ENCODE measurements at places on chromosomes 2 and 18.

GRCh38 chr2:142973160-142973821 lies 95.8 kb downstream of the KYNU start:
- DNase-seq: no peak

DNA sequence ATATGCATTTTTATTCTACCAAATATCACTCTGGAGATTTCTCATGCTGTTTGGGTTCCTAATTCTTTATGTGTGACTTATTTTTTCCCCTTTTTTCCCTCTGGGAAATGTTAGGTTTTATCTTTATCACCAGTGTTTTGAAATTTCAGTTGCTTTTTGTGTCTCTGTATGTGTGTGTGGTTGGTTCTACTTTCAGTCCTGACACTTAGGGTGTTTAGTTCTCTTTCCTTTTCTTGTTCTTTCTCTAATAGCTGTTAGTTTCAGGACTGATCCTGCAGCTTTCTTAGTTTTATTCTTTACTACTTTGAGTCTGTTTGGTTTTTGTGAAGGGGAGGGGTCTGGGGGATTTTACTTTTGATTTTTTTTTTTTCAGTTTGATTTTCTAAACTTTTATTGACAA lies 23.1 kb downstream of the PPM1B start:
- no peak for DNase-seq

DNA sequence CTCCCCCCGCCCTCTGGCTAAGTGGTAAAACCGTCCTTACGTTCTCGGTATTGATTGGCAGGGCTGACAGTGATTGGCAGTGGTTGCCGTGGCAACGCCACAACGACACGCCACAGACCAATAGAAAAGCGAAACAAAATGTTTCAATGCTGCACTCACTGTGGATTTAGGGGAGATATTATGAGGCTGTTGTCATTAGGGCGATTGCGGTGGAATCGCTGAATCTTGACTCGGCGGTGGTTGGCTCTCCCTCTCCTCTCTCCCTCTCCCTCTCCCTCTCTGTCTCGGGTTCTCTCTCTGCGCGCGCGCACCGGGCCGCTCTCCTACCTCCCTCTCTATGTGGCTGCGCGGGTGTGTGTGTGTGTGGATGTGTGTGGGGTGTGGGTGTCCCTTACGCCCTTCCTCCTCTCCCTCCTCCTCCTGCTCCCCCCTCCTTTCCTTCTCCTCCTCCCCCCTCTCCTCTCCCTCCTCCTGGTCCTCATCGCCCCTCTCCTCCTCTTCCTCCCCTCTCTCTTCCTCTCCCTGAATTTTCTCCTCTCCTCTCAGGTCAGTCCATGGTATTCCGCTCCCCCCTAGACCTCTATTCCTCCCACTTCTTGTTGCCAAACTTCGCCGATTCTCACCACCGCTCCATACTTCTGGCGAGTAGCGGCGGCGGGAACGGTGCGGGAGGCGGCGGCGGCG lies at the start of gene SIX3:
TSS of gene SIX3 (plus strand) at position 152 of the 684 bp plus-strand sequence. CDS start at position 555, 403 bp downstream.
- no peak for DNase-seq

GRCh38 chr2:49288902-49289700 lies 134.8 kb upstream of the FSHR start:
- DNase-seq: no peak

GRCh38 chr18:3867236-3867635 lies 417.3 kb downstream of the TGIF1 start:
- DNase-seq: no peak

DNA sequence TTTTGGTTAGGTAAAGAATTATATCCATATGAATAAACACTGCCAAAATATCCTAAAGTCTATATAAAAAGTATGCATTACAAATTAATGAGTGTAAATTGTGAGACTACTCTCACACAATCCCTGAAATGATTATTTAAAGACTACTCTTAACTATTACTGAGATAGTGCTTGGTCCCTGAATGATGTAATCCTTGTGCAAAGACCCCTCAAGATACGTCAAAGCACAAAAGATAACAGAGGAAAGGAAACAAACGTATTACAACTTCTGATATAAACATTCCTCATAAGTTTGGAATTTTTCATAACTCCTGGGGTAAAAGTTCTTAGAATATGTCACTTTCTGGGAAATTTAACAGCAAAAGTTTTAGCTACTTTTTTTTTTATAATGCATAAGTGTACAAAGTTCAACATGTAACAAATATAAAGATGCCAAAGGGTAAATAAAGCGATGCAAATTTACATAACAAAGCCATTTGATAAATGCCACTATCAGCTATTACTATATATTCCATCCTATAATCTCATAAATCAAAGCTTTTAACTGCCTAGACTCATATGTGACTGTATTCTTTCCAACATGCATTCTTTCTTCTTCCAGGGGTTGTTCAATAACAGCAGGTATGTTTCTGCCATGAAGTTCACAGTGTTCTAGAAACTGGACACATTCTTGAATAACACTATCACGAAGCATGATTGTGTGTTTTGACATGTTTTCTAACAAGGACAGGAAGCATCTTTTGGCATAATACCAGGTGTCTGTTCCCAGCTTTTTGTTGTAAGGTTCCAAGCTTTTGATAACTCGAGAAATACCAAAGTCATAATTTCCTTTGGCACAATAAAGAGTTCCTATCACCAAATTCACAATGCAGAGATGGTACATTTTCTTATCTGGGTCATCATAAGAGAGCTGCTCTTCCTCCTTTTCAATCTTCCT lies 158.0 kb downstream of the AGPS start:
- no peak for DNase-seq
